ENCODE measurements at places on chromosomes 6 and 20.

GRCh38 chr6:78709021-78709420, 158.3 kb upstream of the IRAK1BP1 start:
- DNase-seq = no peak

- DNase-seq = no peak
These were observed 58.7 kb downstream of the STXBP5 start for GRCh38 chr6:147262946-147263345.

DNA sequence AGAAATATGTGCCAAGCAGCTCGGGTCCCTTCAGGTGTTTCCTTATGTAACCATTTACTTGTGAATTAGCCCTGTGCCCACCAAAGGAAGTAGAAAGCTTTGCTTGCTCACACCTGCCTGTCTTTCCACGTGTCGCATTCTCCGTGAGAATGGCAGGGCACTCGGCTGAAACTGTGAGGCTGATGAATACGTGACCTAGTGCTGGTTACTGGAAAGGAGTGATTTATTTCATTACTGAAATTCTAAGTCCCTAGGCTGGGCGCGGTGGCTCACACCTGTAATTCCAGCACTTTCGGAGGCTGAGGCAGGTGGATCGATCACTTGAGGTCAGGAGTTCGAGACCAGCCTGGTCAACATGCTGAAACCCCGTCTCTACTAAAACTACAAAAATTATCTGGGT, 45.9 kb upstream of the TULP1 start:
- DNase-seq = no peak

GRCh38 chr6:112154711-112155110, 67.3 kb downstream of the FAM229B start:
- no peak for DNase-seq

DNA sequence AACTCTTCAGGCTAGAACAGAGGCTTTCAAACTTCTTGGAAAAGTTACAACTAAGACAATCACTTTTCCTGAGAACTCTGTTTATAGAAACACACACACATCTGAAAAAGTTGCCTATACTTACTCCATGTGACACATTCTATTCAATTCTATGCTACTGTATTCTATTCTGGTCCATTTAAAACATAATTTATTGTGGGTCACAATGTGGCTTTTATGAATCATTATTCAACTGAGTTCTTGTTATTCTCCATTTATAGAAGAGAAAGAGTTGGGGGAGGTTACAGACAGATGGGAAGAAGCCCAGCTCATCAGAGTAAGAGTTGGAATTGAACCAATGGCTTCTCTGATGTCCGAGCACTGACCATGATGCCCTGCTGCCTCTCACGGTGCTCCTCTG, 21.6 kb upstream of the BCAS1 start:
- no peak for DNase-seq

GRCh38 chr20:62785393-62785792, 10.9 kb upstream of the MRGBP start:
- DNase-seq = no peak

- DNase-seq = no peak
These were observed 74.9 kb upstream of the SMLR1 start for GRCh38 chr6:130752267-130752666.

DNA sequence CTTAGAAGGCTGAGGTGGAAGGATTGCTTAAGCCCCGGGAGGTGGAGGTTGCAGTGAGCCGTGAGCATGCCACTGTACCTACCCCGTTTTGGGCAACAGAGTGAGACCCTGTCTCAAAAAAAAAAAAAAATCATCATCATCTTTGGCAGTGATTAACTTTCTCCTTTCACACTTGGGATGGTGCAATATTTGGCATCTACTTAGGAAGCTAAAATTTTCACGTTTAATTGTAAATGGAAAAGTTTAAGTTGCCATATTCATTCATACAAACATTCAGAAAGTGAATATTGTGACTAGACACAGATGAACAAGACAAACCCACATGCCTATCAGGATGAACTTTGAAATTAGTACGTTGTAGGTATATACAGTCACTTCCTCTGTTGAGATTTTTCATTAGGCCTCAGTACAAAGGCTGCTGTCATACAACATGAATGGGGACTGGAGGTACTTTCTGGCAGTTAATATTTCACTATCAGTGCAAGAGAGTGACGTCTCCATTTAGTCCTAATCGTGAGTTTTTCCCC, 10.3 kb downstream of the TOP1 start:
- no peak for DNase-seq

GRCh38 chr6:313917-314316, 21.6 kb downstream of the DUSP22 start:
- no peak for DNase-seq

GRCh38 chr6:80217794-80218193, 111.3 kb downstream of the BCKDHB start:
- DNase-seq = no peak

GRCh38 chr20:61912665-61913422, 152.8 kb downstream of the TAF4 start:
- DNase-seq = no peak

- peak; percentile 51 for DNase-seq
These were observed 151.8 kb downstream of the FOXC1 start for GRCh38 chr6:1761477-1761877.

DNA sequence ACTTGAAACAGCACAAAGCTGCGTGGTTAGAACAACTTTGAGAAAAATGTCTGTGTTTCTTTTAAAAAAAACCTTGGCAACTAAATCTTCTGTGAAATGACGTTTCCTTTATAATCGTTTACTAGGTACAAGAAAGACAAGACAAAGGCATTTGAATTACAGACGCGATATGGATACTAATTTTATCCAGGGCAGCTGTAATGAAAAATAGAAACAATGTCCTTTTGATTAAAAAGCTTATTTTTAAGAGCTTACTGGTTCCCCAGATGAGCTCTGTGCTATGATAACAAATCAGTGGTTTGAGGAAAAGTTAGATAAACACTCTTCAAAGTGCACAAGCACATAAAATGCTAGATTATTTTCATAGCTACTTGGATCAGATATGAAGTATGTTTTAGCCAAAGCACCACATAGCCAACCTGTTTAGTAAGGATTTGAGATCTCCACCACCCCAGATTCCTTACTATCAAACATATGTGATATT, 1.6 kb upstream of the SYNCRIP start:
- DNase-seq = no peak

- no peak for DNase-seq
These were observed 120.7 kb upstream of the ADGRF1 start for GRCh38 chr6:47162793-47163192.

DNA sequence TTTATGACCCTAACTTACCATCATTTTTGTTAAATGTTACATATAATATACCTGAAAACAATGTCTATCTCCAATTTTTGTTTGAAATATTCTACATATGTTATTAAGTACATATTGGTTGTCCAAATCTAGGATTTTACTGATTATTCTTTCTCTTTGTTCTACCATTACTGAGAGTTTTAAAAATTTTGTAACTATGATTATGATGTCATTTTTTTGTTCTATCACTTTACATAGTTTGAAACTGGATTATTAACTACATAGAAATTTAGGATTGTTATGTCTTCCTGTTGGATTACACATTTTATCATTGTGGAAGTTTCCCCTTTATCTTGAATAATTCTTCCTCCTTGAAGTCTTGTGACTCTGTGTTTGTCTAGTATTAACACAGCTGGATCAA, 41.2 kb downstream of the LINC00237 start:
- no peak for DNase-seq

- no peak for DNase-seq
These were observed 13.9 kb upstream of the IPCEF1 start for GRCh38 chr6:154370545-154370944.

- no peak for DNase-seq
These were observed 122.0 kb upstream of the ID4 start for GRCh38 chr6:19715167-19715551.

GRCh38 chr6:24833711-24834386, 35.1 kb upstream of the ARMH2 start:
- no peak for DNase-seq

- no peak for DNase-seq
These were observed 57.1 kb downstream of the ITCH start for GRCh38 chr20:34420146-34420545.

- DNase-seq = no peak
These were observed 23.6 kb downstream of the TFAP2A start for GRCh38 chr6:10391299-10391630.

- DNase-seq = peak; percentile 78
These were observed 56.2 kb upstream of the RIPOR2 start for GRCh38 chr6:24991810-24992467.

DNA sequence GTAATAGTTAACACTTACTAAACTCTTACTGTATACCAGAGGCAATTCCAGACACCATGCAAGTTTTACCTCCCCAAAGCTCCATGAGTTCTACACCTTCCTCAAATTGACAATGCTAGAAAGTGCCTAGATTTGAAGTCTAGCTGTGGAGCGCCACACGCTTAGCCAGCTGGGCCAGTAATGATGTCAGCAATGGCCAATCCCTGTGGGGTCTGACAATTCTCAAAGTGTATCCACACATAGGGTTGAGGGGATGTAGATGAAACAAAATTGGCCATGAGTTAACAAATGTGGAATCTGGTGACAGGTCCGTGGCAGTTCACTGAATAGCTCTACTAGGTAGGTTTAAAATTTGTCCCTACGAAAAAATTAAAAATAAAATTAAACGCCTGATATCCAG, 1.3 kb downstream of the ZNF343 start:
- no peak for DNase-seq

GRCh38 chr6:98516866-98517265, 317.5 kb upstream of the POU3F2 start:
- no peak for DNase-seq
